CD4-positive, alpha-beta T cell treated with Interferon gamma for 1 hour (primary cell): ENCODE measurements at places on chromosomes 4 and X.

- no peak for DNase-seq
These were observed 41.0 kb downstream of the HHIP start for GRCh38 chr4:144686921-144687320.

DNA sequence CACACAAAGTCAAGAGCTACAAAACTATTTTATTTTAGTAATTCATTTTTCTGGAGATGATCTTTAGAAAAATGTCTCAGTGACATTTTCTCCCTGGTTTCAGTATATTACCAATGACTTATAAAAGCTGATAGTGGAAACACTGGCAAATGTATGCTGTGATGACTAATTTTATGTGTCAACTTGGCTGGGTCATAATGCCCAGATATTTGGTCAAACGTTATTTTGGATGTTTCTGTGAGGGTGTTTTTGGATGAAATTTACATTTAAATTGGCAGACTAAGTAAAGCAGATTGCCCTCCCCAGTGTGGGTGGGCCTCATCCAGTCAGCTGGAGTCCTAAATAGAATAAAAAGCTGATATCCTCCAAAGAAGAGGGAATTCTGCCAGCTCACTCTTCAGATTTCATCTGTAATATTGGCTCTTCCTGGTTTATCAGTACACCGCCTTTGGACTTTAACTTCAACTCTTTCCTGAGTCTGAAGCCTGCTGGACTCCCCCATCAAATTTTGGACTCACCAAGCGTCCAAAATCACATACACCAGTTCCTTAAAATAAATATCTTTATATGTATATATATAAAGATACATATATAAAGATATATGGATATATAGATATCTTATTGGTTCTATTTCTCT lies 31.2 kb upstream of the RAB40A start:
- no peak for DNase-seq

DNA sequence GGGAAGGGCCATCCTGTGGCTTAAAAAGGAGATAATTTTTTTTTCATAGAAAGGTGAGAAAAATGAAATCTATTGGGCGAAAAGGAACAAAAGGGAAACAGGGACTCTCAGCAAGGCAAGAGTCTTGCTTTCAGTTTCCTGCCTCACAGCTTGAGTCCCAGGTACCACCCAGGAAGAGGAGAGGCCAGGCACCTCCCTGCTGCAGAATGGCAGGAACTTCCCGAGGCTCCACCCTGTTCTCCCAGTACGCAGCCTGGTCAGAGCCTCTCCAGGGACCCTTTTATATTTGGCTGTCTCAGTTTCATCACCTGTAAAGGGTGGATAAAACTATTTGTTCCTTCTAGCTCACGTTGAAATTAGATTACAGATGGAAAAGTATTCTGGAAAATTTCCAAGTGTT lies 33.8 kb downstream of the UCHL1 start:
- no peak for DNase-seq

DNA sequence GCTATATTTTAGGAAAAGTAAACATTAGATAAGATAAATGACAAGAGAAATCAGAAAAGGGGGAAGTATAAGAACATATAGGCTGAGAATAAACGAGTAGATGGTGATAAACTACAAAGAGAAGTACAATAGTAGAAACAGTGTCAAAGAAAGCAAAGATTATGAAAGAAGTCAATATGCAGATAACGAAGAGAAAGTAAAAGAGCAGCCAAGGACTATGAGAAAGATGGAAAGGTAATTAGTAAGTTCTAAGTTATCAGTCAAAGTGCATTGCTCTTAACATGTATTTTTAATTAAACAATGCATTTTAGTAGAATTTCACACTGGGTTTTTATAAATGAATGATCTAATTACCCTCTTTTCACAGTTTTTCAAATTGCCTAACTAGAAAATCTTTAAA lies 1801.3 kb upstream of the PCDH10 start:
- no peak for DNase-seq

DNA sequence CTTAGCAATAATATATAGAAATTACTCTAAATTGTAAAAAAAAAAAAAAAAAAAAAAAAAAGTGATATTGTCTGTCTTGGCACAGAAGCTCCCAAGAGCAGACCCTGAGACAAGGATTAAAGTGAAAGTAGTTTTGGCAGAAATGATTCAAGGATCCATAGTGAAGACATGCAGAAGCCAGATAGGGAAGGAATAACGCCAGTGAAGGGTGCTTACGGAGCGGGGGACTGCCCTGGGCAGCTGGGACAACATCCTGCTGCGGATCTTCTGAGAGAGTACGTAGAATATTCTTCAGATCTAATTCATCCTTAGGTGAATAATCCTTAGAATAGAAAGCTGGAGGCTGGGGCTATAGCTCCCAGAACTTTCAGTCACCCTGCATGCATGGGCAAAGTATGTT lies 39.8 kb downstream of the ARHGAP24 start:
- DNase-seq, result no peak

DNA sequence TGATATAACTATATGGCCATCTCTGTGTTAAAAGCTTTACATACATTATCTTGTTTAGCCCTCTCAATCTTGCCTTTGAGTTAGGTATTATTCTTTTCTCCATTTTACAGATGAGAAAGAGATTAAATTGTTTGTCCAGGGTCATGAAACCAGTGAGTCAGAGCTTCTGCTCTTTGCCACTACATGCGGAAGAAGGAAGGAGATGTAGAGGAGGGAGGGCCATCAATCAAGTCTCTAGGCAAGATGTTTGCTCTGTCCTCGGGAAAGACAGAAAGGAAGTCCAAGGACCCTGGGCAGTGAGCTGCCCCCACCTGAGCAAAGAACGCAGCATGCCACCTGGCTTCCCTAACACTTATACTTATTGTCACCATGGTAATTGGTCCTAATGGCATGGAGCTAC lies 133.7 kb upstream of the IL1RAPL2 start:
- no peak for DNase-seq

DNA sequence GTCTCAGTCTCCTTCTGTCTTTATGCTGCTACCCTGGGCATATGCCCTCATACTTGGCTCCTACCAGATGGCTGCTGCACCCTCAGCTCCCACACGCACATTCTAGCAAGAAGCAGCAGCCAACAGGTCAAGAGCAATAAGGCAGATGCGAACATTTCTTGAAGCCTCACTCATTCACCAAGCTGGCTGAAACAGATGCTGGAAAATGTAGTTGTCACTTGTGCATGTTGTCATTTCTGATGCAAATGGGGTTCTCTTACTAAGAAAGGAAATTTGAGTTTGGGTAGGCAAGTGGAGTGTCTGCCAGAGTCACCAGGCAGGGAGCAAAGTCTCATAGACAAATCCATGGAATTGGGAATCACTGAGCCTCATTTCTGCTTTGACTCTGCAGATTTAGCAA lies 57.4 kb upstream of the SORBS2 start:
- DNase-seq, result no peak

GRCh38 chr4:15413010-15413622 lies 14.7 kb upstream of the C1QTNF7 start:
- no peak for DNase-seq

GRCh38 chrX:12159799-12160198 lies 21.5 kb downstream of the FRMPD4 start:
- DNase-seq, result no peak

DNA sequence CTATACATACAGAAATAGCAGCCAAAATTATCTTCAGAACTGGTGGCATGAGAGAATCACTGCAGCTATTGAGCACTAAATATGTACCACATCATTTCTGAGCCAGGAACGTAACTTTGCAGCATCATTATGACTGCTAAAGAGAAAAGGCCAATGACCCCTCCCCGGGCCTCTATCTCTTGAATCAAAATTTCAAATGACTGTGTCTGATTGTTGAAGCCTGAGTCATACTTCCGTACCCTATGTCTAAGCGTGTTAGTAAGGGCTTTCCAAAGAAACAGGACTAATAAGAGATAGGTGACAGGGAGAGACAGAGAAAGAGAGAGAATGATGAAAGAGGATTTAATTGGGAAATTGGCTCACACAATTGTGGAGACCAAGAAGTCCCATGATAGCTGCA lies 445.5 kb upstream of the SPANXN1 start:
- DNase-seq, result no peak

GRCh38 chr4:124437853-124438495 lies 274.6 kb downstream of the ANKRD50 start:
- DNase-seq, result no peak

GRCh38 chr4:182448281-182449151 lies 205.3 kb downstream of the TENM3 start:
- no peak for DNase-seq

DNA sequence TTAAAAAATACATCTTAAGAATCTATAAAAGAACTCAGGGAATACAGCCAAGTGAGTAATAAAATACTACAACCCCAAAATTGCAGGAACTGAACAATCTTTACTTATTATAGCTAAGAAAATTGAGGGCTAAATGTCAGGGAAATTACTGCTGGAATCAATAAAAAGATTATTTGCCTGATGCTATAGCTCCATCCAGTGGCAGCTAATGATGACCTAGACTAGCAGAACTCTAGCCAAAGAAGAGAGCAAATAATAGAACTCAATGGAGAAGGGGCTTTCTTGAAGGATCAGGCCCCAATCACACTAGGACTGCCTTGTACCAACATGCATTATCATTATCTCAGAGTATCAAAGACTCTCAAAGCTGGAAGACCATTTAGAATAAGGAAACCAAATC lies 85.0 kb upstream of the FAM241A start:
- DNase-seq, result no peak

- no peak for DNase-seq
These were observed 448.0 kb downstream of the NKX6-1 start for GRCh38 chr4:84051089-84051488.

DNA sequence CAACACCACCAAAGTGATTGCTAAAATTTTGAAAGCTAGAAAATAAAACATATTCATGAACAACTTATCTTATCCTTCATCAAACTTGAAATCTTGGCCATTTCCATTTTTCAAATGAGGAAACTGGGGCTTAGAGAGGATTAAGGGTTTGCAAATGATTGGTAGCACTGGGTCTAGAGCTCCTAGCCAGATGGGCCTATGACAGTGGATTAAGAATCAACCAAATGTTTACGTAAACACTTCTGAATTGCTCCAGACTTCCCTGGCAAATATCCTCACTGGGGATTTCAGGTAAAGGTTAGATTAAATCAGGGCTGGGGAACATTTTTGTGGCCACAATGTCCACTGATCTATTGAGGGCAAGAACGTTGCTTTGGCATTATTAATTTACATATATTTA lies 241.2 kb downstream of the ANK2 start:
- DNase-seq, result no peak

- peak; percentile 74 for DNase-seq
These were observed 57.4 kb downstream of the TSC22D3 start for GRCh38 chrX:107718156-107718621.

DNA sequence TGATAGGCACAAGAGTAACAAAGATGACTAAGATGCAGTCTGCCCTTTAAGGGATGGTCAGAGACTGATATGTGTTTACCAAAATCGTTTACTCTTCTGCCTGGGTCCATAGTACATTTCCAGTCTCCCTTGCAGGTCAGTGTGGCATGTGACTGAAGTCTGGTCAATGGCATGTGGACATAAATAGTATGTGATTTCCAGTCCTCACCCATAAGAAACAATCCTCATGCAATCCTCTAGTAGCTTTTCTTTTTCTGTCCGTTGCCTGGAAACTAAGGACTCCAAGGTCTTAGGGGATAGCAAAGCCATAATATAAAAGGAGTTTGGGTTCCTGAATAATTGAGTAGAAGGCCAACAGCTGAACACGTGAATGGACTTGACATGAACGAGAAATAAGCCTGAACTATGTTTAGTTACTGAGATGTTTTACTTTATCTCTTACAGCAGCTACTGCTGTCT lies 1.1 kb downstream of the SLC9B2 start:
- no peak for DNase-seq

DNA sequence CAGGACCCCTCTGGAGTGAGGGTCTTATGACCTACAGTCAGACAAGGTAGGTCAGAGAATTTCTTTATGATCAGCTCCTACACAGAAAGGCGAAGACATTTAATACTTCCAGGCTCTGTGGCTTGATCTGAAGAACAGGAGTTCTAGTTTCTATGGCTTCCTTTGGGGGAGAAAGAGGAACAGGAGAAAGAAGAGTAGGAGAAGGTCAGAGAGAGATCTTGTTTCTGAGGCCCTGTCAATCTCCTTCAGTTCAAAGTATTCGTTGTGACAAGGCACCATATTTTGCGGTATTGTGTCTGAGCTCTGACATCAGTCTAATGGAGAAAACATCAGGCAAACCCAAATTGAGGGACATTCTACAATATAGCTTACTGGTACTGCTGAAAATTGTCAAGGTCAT lies 16.7 kb downstream of the TMSB4X start:
- DNase-seq, result no peak

DNA sequence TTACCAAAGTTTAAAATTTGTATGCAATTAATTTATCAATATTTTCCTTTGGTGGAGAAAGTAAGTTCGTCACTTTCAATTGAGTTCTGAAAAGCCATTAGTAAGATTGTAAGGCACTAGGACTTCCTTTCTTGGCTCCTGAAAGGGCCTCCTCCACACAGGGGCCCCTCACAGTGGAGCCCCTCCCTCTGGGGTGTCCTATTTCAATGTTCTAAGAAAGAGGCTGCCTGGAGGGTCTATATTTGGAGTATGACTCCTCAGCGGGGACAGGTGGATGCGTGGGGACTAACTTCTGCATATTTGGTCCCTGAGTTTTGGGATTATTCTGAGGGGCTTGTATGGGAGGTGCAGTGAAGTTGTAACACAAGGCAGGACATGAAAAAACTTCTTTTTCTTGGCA lies 1.6 kb upstream of the ARMCX4 start:
- DNase-seq, result no peak

DNA sequence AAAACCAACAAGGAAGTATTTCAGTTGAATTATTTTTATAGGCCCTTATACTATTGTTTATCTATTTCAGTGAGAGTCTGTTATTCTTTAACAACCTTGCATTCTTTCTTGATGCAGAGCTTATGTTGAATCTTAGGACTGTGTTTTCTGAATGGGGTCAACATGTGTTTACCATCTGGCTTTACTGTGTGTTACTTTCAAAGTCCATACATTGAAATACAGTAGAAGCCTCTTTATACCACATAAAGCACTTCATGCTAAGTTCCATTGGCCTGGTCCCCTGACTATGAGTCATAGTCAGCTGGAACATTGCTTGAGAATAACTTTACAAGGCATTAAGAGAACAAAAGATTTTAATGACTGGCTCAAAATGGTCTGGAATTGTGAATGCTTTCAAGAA lies 152.6 kb downstream of the GASK1B start:
- no peak for DNase-seq

- DNase-seq, result no peak
These were observed 38.0 kb downstream of the APBB2 start for GRCh38 chr4:41176340-41176739.

- no peak for DNase-seq
These were observed 457 bp downstream of the TFE3 start for GRCh38 chrX:49042581-49043219.

DNA sequence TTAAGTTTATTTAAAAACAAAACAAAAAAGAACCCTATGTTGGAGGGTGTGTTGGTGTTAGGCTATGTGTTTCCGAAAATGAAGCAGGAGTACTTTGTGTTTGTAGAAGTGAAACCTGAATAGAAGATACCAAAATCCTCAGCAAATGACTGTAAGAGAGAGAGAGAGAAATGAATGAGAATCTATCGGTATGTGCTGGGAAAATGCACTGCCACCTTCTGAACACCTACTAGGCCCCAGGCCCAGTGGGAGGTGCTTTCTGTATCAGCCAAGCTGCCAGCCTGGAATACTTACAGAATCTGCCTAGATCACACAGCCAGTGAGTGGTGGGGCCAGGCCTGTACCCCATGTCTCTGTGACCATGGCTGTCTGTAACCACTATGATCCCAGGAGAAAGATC lies 14.9 kb upstream of the PIM2 start:
- DNase-seq, result no peak

- DNase-seq, result peak; percentile 24
These were observed 650.8 kb upstream of the DIPK2B start for GRCh38 chrX:45851434-45851991.

GRCh38 chr4:40292313-40292759 lies 42.8 kb upstream of the CHRNA9 start:
- DNase-seq, result peak; percentile 11
